ENCODE measurements at places on chromosomes 5 and 9. TPM values are rescaled to one million over a fixed set of nuclear protein-coding genes. Genes with fewer than 3 reads are reported as not detected.

The HSPB3 gene
- 0.17 TPM for total RNA-seq

The PCDHA9 gene
- total RNA-seq: under 0.01 TPM

The PCDHGA8 gene
- 0.14 TPM for total RNA-seq

- no peak for DNase-seq
Observed at GRCh38 chr5:2282034-2282690, 399.4 kb upstream of the IRX4 start.

DNA sequence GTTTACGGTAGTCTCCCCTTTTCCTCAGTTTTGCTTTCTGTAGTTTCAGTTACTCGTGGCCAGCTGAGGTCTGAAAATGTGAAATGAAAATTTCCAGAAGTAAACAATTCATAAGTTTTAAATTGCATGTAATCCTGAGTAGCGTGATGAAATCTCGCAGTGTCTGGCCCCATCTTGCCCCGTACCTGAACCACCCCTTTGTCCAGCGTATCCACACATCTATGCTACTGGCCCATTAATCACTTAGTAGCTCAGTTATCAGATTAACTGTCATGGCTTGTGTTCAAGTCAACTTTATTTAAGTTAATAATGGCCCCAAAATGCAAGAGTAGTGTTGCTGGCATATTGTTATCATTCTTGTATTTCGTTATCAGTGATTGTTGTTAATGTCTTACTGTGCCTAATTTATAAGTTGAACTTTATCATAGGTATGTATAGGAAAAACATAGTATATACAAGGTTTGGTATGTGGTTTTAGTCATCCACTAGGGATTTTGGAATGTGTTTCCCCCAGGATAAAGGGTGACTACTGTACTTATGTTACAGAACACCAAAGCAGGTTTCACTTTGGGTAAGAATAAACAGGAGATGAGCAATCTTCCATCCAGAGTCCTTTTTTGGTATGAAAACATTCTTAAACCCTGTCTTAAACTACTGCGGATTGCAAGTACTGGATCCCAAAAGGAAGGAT lies 118.4 kb upstream of the KCNN2 start:
- no peak for DNase-seq

- DNase-seq: no peak
Observed at GRCh38 chr5:36156619-36157018, 4.7 kb downstream of the SKP2 start.

- DNase-seq: no peak
Observed at GRCh38 chr5:157455057-157455456, 5.0 kb upstream of the NIPAL4 start.

DNA sequence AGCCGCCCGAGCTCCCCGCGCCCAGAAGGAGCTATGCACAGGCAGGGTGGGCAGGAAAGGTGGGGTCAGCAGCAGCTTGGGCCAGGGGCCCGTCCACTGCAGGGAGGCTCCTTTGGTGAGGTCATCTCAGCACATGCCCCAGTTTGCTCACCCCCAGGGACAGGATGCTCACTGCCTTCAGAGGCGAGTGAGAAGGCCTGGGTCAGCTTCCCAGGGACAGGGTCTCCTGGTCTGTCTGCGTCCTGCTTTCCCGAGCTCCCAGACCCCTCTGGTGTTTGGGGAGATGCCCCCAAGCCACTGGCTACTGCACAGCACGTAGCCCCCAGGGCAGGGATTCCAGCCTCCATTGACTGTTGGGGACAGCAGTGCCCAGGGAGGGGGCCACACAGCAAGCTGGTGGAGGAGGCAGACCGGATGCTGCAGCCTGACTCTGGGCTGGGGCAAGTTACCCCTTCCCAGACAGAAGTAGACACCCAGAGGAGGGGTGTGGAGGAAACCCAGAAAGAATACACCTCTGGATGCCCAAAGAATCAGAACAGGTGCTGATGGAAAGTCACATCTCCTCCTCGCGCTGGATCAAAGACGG lies 581 bp upstream of the SARDH start:
- no peak for DNase-seq

GRCh38 chr5:170287532-170287931 lies 10.0 kb downstream of the LCP2 start:
- no peak for DNase-seq
